C1 segment of cervical spinal cord (tissue), 14 donors: ENCODE measurements at places on chromosomes 6 and 20.

DNA sequence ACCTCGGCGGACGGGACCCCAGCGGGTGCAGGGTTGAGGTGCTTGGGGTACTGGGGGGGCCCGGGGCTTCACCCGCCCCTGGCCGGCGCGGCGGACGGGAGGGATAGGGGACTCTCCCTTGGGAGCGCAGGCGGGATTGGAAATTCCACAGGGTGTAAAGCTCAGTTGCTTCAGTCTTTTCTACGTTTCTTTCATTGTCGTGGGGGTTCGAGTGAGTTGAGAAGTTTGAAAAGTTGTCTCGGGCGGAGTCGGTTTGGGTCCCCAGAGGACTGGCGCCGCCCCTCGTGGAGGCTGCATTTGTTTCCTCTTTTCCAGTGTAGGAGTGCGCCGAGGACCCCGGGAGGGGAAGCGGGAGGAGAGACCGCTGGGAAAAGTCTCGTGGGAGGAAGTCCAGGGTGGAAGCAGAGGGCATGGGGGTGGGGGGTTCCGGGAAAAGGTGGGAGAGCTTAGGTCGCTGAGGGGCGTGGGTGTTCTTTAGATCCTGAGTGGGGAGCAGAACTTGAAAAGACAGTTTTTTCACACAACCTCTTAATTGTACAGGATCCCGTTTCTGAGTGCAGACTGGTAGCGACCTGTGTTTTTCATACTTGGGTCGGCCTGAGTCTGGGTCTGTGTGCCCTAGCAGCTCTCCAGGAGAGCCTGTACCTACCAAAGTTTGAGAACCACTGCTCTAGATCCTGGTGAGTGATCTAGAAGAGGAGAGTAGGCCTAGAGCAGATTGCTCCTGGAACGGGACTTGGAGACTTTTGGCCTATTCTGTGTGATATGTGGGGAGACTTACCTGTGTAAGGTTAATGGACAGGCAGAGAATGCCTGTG, 495 bp downstream of the FAM83B start:
- no peak for DNase-seq

DNA sequence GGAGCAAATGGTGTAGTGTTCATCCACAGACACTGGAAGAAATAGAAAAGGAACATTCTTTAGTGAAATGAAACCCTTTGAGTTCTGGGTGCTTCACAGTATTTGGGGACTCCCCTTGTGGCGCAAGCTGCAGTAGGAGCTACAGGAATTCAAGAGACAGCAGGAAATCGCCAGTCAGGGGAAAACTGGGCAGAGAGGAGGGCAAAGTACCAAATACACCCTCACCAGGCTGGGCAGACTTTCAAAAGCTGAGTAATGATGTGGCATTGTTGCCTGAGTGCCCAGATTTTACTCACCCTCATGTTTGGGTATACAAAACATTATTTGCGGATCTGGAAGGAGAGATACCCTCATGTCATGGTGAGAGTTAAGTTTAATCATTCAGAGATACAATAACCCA, 97.9 kb downstream of the SOD2 start:
- peak; percentile 4 for DNase-seq

DNA sequence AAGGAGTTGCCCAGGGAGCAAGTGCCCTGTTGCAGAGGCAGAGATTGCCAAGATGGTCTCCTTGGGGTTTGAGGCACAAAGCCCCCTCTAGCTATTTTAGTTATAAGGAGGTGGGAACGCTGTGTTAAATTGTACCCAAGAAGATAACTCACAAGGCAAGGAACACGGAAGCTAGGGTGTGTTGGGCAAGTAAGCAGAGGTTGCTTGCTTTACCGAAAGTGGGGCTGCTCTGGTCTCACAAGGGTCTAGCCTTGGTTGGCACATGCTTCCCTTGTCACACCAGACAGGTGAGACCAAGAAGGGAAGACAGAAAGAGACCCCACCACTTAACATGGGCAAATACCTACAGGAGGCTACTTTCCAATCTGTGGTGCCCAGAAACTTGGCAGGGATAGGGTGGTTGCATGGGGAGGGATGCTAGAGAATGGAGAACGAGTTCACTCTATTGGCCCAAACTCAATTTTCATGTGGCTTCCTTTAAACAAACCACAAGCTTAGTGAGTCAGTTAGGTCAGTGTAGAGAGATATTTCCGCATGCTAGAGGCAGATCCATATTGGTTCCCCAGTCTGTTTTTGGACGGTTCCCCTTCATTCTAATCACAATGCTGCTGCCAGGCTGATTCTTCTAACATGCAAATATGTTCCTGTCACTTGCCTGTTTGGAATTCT, 42.4 kb downstream of the PLAGL1 start:
- DNase-seq, result no peak

DNA sequence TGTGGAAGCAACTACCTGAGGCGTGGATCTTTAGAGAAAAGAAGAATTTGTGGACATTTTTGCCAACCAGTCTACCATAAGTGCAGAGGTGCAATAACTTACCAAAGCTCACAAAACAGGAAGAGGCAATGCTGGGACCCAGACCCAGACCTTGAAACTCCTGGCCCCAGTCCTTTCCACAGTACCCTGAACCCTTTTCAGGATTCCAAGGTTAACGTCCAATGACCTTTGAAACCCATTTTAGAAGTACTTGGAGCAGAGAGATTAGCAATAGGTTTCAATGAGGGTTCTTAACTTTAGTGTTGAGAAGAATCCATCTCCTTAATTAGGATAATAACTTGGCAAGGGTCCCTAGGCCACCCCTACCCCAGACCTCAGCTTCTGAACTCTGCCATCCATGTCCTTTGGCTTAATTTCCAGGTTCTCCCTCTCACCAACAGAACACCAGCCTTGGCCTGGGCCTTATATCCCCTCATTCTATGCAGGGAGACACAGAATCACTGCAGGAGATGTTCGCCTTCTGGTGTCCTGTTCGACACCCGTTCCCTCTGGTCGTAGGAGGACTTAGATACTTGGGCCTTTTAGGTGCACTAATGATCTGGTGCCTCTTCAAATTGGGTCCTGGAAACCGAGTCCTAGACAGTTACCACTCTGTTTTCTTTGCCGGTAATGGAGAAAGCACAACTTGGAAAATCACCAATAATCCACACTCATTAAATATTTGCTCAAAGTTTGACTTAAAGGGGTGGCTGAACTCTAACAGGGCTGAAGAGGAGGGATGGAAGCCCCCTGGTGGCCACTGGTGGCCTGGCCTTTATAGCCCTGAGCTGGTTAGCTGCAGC, 40.6 kb downstream of the ISM1 start:
- DNase-seq, result peak; percentile 21

- DNase-seq, result no peak
These were observed 185.8 kb upstream of the TENT5A start for GRCh38 chr6:81938014-81938856.

- no peak for DNase-seq
These were observed 161.0 kb upstream of the LAMP5 start for GRCh38 chr20:9353180-9353915.

GRCh38 chr6:157808405-157808950, 14.6 kb upstream of the SNX9 start:
- no peak for DNase-seq

DNA sequence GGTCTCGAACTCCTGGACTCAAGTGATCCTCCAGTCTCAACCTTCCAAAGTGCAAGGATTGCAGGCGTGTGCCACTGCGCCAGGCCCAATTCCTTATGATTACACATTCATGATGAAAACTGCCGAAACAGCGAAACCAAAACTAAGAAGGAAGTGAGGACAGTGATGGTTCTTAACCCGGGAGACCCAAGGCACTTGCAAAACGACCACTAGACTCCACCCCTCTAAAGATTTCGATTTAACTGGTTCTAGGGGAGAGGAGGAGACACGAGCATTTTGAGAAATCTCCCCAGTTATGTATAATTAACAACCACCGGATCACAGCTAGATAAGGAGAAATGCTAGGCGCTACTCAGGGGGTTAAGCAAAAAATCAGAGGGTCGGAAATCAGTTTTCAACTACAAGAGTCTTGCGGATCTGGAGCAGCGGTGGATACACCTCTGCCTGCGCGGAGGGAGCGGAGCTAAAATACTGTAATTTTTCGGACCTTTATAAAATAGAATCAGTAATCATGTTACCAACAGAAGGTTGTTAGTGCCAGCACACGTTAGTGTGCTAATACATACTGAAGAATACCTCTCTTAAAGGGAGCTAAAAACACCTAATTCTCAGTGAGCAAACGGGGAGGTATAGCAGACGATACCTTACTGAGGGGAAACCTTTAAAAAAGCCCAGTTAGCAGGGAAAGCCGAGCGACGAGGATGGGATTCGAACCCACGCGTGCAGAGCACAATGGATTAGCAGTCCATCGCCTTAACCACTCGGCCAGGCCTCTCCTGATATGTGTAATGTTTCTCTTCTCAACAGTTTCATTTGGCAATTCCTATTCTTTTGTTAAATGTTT, 60.0 kb upstream of the BTN3A2 start:
- DNase-seq, result peak; percentile 7

- DNase-seq, result no peak
These were observed 5.9 kb downstream of the C6orf58 start for GRCh38 chr6:127582777-127583462.

GRCh38 chr6:71033890-71034289, 77.0 kb upstream of the B3GAT2 start:
- DNase-seq, result no peak

- DNase-seq, result no peak
These were observed 153.3 kb upstream of the ARG1 start for GRCh38 chr6:131419702-131420101.

- DNase-seq, result peak; percentile 75
These were observed 30.9 kb downstream of the FRMD1 start for GRCh38 chr6:168047841-168048723.

- DNase-seq, result no peak
These were observed 262.0 kb downstream of the BTBD3 start for GRCh38 chr20:12179692-12180091.

- no peak for DNase-seq
These were observed 31.9 kb downstream of the HUS1B start for GRCh38 chr6:624979-625378.

DNA sequence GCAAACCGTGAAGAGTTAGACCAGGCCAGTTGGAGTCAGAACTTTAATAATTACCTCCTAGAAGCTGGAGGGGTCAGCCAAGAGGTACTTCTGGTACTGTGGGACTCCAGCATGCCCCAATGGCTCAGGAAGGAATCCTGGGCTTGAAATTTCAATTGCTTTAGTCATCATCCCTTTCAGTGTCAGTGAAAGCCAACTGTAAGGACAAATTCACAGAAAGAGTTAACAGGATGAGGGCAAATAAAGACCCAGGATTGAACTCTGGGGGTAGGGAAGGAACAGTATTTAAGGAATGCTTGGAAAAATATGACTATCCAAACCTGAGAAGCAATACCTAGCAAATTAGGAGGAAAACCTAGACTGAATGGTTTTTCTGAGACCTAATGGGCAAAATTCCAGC, 735.1 kb upstream of the MARCKS start:
- no peak for DNase-seq

- no peak for DNase-seq
These were observed 545.4 kb downstream of the EYS start for GRCh38 chr6:65161661-65162060.

GRCh38 chr6:100620085-100620840, 155.5 kb upstream of the SIM1 start:
- no peak for DNase-seq

GRCh38 chr6:14132921-14133275, 15.3 kb downstream of the CD83 start:
- no peak for DNase-seq

GRCh38 chr6:150631283-150631983, 31.7 kb downstream of the PLEKHG1 start:
- DNase-seq, result no peak

- no peak for DNase-seq
These were observed 84.1 kb downstream of the PHIP start for GRCh38 chr6:78993955-78994354.

- DNase-seq, result no peak
These were observed 56.7 kb upstream of the APCDD1L start for GRCh38 chr20:58571693-58572427.

DNA sequence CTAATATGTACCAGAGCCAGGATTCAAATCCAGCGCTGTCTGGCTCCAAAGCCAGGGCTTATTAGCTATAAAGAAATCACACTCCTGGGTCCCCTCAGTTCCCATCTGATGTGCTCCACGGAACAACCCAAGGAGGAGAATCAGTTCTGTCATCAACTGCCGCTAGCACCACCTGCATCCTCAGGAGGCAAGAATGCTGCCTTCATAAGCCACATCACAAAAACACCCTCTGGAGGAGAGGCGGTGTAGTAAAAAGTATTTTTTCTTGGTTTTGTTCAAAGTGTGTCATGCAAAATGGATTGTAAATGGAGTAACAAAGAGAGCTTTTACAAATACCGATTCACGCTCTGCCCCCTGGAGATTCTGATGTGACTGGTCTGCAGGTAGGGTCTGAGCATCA, 57.1 kb downstream of the TNFRSF21 start:
- no peak for DNase-seq

GRCh38 chr6:132643547-132643946, 15.4 kb downstream of the TAAR1 start:
- no peak for DNase-seq

- no peak for DNase-seq
These were observed 414.3 kb downstream of the KIF16B start for GRCh38 chr20:16158976-16159286.

DNA sequence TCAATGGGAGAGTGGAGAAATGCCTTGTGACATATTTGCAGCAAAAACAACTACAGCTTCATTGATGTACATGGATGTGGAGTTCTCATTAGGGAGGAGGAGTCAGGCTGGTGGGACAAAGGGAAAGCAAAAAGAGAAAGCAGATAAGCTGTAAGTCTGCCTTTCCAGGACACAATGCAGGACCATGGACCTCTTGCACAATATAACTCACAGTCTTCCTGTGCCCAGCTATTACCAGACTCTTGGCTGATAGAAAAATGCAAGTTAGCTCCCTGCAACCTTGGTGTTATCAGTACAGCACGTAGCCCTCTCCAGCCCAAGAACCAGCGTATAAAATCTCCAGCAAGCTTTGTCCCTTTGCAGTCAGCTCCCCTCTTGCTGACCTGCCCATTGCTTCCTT, 232.3 kb downstream of the NFATC2 start:
- no peak for DNase-seq

- no peak for DNase-seq
These were observed 124.7 kb downstream of the HFE start for GRCh38 chr6:26211963-26212362.

DNA sequence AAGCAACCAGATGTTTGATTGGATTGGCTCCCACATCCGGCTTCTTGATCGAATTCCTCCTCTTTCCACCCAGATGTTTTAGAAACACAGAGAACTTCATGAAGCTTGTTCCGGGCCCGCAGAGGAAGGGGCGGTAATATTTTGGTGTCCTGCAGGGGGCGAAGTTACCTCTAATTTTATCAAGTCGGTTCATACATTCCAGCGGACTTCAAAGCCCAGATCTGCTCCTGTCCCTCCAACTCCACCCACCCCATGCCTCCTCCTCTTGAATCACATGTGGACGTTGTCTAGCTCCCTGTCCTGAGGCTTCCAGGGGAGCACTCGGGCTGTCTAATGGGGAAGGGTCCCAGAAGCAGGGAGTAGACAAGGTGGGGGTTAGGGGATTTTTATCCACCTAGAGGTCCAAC, 2.9 kb upstream of the BMP6 start:
- no peak for DNase-seq

DNA sequence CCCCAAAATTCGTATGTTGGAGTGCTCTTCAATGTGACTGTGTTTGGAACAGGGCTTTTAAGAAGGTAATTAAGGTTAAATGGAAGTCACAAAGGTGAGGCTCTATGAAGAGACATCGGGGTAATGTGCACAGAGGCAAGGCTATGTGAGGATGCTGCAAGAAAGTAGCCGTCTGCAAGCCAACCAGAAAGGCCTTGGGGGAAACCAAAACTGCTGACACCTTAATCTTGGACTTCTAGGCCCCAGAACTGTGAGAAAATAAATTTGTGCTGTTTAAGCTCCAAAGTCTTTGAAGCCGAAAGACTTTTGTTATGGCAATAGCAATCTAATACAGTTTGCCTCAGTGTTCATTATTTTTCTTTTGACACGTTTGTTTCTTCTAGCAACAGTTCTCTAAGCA, 2.4 kb upstream of the IRAK1BP1 start:
- no peak for DNase-seq
